Transverse colon (tissue), 4 donors: ENCODE measurements at places on chromosomes 16 and 17. TPM values are rescaled to one million over a fixed set of nuclear protein-coding genes. Genes with fewer than 3 reads are reported as not detected.

DNA sequence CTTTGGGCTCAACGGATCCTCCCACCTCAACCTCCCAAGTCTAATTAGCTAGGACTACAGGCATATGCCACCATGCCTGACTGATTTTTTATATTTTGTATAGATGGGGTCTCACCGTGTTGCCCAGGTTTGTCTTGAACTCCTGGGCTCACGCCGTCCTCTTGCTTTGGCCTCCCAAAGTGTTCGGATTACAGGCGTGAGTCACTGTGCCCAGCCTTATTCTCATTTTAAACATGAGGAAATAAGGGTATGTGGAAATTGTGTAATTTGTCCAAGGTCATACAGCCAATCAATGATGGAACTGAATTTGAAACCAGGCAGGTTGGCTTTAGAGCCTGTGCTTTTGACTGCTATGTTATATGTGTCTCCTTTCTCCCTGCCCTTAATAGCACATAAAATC lies 27.4 kb upstream of the AQP8 start:
- no peaks in the 10 kb centered on the region for H3K27me3 ChIP-seq
- no peak overlapping the region for H3K27ac ChIP-seq
- no peaks in the 10 kb centered on the region for H3K36me3 ChIP-seq
- H3K4me1 ChIP-seq: peaks cover 10% of the 10 kb centered on the region
- no peak for DNase-seq

DNA sequence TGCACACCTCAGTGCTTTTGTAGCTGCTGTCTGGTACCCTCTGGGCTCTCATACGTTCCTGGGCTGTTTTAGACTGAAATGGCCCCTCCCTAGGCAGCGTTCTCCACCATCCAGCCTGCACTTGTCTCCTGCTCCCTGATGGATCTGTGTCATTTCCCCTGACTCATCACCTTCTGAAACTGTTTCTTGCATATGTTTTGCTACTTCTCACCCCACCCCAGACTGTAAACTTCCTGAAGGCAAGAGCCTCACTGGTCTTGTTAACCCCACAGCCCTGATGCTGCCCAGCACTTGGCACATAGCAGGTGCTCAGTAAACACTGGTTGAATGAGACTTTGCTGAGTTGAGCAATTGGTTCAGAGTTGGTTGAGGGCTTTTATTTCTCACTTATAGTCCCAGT lies 78.7 kb downstream of the CRISPLD2 start:
- no peaks in the 10 kb centered on the region for H3K36me3 ChIP-seq
- DNase-seq: no peak
- no peak overlapping the region for H3K4me3 ChIP-seq
- peak overlapping the region; percentile 4 for H3K27ac ChIP-seq
- H3K27me3 ChIP-seq: no peaks in the 10 kb centered on the region

- no peak for DNase-seq
- no peaks in the 10 kb centered on the region for H3K36me3 ChIP-seq
- H3K4me3 ChIP-seq: no peak overlapping the region
- H3K27me3 ChIP-seq: no peaks in the 10 kb centered on the region
- H3K4me1 ChIP-seq: peaks cover 2% of the 10 kb centered on the region
- no peak overlapping the region for H3K27ac ChIP-seq
Measured at GRCh38 chr16:81635063-81635937, 143.8 kb upstream of the PLCG2 start.

DNA sequence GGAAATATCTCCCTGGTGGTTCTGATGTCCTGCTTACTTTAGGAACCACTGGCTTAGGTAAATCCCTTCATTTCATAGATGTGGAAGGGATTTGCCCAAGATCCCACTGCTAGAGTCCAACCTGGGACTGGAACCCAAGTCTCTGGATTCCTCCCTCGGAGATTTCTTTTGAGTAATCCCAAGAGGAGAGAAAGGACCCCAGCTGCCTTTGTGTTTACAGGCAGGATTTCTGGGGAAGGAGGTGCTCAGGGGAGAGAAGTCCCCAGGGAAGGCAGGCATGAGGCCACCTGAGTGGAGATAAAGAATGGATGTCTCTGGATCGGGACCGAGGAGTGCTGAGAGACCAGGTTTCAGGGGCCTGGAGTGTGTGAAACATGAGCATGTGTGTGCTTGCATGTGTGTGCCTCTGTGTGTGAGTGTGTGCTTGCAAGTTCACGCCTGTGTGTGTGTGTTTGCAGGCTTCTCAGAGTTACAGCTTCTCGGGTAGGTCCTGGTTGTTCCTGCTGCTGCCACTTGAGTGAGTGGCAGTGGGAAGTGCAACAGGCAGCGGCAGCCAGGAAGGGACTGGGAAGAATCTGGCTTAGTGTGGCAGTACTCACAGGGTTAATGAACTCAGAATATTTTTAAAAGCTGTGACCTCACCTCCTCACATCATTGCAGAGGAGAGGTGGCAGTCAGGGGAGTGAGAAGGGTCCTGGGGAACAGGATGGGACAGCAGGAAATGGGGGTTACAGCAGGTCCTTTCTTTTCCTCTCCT lies 2.2 kb downstream of the KCNH6 start:
- no peak overlapping the region for H3K4me3 ChIP-seq
- no peak overlapping the region for H3K27ac ChIP-seq
- no peak for DNase-seq
- H3K36me3 ChIP-seq: no peaks in the 10 kb centered on the region
- H3K27me3 ChIP-seq: peaks cover 24% of the 10 kb centered on the region
- H3K4me1 ChIP-seq: peaks cover 10% of the 10 kb centered on the region

DNA sequence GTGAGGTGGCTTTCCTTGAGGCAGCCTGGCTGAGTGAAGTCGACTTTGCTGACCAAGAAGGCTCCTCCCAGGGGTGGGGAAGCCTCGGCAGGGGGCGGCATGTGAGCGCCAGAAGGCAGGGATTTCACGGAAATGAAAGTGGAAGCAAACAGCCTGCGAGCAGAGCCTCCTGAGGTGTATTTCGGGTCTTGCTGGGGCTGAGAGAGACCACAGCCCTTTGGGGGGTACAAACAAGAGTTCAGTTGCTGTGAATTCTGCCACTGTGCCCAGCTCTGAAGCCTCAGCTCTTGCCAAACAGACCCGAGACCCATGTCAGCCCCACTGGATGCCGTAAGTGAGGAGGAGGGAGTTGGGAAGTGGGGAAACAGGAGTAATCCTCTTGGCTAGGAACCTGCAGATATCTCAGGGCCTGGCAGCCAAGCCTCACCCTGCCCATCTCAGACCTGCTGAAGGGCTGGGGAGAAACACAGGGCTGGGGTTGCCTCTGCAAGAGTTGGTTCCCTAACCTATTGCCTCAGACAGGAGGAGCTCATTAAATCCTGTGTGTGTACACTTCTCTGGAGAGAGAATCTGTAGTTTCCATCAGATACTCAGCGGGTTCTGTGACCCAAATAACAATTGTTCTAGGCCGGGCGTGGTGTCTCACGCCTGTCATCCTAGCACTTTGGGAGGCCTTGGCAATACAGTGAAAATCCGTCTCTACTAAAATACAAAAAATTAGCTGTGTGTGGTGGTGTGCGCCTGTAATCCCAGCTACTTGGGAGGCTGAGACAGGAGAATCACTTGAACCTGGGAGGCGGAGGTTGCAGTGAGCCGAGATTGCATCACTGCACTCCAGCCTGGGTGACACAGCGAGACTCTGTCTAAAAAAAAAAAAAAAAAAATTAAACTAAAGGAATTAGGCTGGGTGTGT lies at the start of gene IFI35:
Gene IFI35 (plus strand): TSS at position 146 of the 913 bp plus-strand sequence. CDS start 164 bp downstream, at position 310.
- H3K27ac ChIP-seq: peak within 1 kb of the TSS; percentile 96
- no peaks in the 10 kb centered on the region for H3K27me3 ChIP-seq
- H3K4me1 ChIP-seq: peaks cover 27% of the 10 kb centered on the region
- H3K4me3 ChIP-seq: peak within 1 kb of the TSS; percentile 41
- DNase-seq: peak; percentile 93

DNA sequence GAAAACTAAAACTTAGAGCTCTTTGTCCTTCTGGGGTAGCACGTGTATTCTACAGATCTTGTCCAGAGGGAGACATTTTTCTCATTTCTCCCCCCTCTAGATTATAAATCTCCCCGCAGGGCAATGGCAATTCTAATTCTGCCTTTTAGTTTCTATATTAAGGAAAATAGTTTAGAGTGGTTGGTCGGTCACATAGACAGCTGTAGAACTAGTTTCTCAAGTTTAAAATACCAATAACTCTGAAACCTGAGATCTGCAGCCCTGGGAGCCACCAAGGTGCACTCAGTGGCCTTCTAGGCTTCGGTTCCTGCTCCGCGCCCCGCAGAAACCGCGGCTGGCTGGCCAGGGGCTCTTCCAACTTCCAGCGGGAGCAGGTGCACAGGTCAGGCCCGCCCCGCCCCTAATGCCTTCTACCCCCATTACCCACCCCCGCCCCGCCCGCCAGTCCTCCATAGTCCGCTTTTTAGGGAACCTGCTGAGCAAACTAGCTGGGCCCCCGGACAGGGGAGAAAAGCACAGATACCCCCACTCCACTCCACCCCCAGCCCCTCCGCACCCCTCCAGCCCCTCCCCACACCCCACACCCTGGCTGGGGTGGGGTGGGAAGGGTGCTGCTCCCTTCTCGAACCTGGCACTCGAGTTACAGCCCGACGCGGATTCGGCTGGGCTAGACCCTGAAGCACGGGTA lies 431 bp downstream of the SLFN11 start:
- peak overlapping the region; percentile 58 for H3K4me3 ChIP-seq
- no peaks in the 10 kb centered on the region for H3K36me3 ChIP-seq
- H3K4me1 ChIP-seq: no peaks in the 10 kb centered on the region
- peak; percentile 56 for DNase-seq
- peaks cover 46% of the 10 kb centered on the region for H3K27me3 ChIP-seq
- peak overlapping the region; percentile 89 for H3K27ac ChIP-seq

DNA sequence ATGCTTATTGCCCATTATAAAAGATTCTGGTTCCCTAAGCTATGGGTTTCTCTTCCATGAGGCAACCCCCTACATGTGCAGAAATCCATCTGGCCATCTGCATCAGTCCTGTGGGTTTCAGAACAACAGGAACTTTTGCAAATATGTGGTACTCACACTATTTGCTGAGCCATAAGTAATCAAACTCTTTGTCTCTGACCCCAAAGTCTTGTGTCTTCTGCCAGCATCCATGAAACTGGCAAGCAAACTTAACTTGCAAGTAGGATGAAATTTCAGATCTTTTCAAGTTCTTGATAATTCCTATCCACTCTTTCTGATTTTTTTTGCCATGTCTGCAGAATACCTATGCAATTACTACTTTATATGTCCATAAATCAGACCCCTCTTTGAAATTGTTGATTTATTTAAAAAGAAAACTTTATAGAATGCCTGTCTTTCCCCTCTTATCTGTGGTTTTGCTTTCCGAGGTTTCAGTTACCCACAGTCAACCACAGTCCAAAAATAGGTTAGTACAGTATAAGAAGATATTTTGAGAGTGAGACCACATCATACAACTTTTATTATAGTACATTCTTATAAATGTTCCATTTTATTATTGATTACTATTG lies 158.4 kb upstream of the IRX3 start:
- H3K4me3 ChIP-seq: no peak overlapping the region
- DNase-seq: no peak
- H3K4me1 ChIP-seq: no peaks in the 10 kb centered on the region

- H3K27me3 ChIP-seq: peaks cover 42% of the 10 kb centered on the region
- no peaks in the 10 kb centered on the region for H3K36me3 ChIP-seq
- no peak for DNase-seq
Measured at GRCh38 chr17:82355770-82356427, 3.1 kb upstream of the TEX19 start.

GRCh38 chr17:63699638-63700527 lies at the start of gene LIMD2:
LIMD2 (minus strand) TSS chr17:63700125; CDS start chr17:63699298, 827 bp downstream.
- peaks cover 15% of the 10 kb centered on the region for H3K27me3 ChIP-seq
- peaks cover 41% of the 10 kb centered on the region for H3K4me1 ChIP-seq
- peak within 1 kb of the TSS; percentile 86 for H3K27ac ChIP-seq
- no peaks in the 10 kb centered on the region for H3K36me3 ChIP-seq
- peak within 1 kb of the TSS; percentile 36 for H3K4me3 ChIP-seq
- DNase-seq: peak; percentile 70

DNA sequence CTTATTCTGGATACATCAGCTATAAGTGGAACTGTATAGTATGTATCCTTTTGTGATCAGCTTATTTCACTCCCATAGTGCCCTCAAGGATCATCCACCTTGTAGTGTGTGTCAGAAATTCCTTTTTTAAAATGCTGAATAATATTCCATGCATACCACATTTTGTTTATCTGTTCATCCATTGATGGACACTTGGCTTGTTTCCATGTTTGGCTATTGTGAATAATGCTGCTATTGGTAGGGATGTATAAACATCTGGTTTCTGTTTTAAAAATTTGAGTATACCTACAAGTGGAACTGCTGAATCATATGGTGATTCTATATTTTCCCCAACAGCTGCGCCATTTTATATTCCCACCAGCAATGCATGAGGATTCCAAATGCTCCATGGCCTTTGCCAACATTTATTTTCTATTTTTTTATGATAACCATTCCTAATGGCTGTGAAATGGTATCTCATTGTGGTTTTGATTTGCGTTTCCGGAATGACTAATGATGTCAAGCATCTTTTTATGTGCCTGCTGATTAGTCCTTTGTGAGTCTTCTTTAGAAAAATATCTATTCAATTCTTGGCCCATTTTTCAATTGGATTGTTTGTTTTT lies 11.6 kb downstream of the RCVRN start:
- H3K27me3 ChIP-seq: no peaks in the 10 kb centered on the region
- no peak overlapping the region for H3K27ac ChIP-seq
- no peak for DNase-seq
- H3K4me3 ChIP-seq: no peak overlapping the region

DNA sequence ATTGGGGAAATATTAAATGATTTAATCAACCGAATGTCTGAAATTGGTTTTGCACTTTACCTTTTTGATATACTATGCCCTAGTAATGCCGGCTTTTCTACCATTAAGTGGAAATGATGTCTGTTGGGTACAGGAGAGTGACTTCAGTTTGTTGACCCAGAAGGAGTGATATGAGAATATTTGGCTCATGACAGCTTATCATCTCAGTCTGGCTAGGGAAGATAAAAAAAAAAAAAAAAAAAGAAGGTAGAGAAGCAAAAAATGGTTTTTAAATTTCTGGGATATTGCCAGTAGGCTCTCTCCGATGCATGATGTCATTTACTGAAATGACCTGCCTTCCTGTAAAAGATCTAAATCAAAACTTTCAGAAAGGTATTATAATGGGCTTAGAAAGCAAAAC lies 69.0 kb downstream of the CNTNAP4 start:
- DNase-seq: no peak
- H3K4me1 ChIP-seq: no peaks in the 10 kb centered on the region
- no peaks in the 10 kb centered on the region for H3K27me3 ChIP-seq
- H3K4me3 ChIP-seq: no peak overlapping the region
- H3K36me3 ChIP-seq: no peaks in the 10 kb centered on the region

DNA sequence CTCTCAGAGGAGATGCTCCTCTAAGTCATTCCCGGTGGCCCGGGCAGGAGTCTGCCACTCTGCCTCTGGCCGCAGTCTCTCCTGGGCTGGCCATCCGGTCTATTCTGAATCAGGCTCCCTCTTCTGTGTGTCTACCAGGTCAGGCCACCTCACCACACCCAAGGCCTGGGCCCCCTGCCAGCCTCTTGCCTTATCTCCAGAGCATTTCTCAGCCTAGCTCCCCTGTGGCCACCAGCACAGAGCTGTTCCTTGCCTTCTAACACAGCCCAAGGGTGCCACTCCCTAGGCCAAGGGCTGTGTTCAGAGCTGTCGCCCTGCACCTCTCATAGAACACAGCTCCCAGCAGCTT lies 55.3 kb downstream of the MYO18A start:
- no peaks in the 10 kb centered on the region for H3K27me3 ChIP-seq
- no peak overlapping the region for H3K4me3 ChIP-seq
- DNase-seq: peak; percentile 80
- peak overlapping the region; percentile 40 for H3K27ac ChIP-seq
- H3K4me1 ChIP-seq: peaks cover 18% of the 10 kb centered on the region

- no peak overlapping the region for H3K27ac ChIP-seq
- no peaks in the 10 kb centered on the region for H3K36me3 ChIP-seq
- no peak for DNase-seq
- no peaks in the 10 kb centered on the region for H3K27me3 ChIP-seq
- no peak overlapping the region for H3K4me3 ChIP-seq
Measured at GRCh38 chr17:11825572-11826209, 171.6 kb downstream of the ZNF18 start.

Gene TBC1D28
- not detected for total RNA-seq

Gene DPEP3
- not detected for total RNA-seq

Gene PRR35
- not detected for total RNA-seq

Gene KRT27
- not detected for total RNA-seq

Gene INCA1
- total RNA-seq: 2.2 TPM

Gene NPIPB9
- total RNA-seq: 19.4 TPM

Gene SLC16A5
- 81.6 TPM for total RNA-seq
